ENCODE measurements at places on chromosomes 6 and 20.

GRCh38 chr6:73532293-73532692 is 11.5 kb upstream of the EEF1A1 start:
- DNase-seq, result no peak

- no peak for DNase-seq
These were observed 13.9 kb downstream of the TMEM151B start for GRCh38 chr6:44284121-44284520.

- DNase-seq, result peak; percentile 62
These were observed at the start of the genes PSMA7 and SS18L1 for GRCh38 chr20:62143081-62143956. TSS of gene PSMA7 (minus strand) at chr20:62143394. CDS start at chr20:62143303, 91 bp downstream. TSS of gene SS18L1 (plus strand) at chr20:62143769. CDS start at chr20:62143821, 52 bp downstream.

- peak; percentile 94 for DNase-seq
These were observed 158.8 kb downstream of the NKAIN2 start for GRCh38 chr6:123962508-123962907.

DNA sequence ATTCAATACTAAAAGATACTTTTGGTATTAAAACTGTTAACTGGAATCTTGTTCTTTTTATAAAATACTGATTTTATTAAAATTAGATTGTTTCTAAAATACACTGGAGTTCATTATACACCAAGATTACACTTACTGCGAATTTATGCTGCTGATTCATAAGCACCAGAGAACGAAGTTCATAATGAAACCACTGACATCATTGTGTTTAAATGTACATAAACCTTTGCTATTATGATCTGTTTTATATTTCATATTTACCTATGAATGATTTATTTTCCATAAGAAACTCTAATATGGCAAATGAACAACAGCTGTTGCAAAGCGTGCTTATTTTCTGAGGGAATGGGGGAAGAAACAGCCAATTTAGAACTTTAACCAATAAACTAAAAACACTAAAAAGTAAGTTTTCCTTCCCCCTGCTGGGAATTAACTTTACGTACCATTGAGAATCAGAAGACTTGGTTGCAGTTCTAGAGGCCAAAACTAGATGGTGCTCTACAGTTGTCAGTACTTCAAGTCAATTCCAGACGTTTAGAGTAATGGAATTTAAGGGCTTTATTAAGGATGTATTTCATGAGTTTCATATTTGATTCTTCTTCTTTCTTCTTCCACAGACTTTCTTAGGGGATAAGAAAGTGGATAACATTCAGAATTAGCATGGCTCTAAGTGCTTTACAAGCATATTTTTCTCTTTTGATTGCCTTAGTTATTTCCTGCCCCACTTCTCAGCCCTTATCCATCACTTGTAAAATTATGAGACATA is 30.8 kb upstream of the COL19A1 start:
- DNase-seq, result no peak

- DNase-seq, result no peak
These were observed 42.1 kb downstream of the BFSP1 start for GRCh38 chr20:17488916-17489600.

DNA sequence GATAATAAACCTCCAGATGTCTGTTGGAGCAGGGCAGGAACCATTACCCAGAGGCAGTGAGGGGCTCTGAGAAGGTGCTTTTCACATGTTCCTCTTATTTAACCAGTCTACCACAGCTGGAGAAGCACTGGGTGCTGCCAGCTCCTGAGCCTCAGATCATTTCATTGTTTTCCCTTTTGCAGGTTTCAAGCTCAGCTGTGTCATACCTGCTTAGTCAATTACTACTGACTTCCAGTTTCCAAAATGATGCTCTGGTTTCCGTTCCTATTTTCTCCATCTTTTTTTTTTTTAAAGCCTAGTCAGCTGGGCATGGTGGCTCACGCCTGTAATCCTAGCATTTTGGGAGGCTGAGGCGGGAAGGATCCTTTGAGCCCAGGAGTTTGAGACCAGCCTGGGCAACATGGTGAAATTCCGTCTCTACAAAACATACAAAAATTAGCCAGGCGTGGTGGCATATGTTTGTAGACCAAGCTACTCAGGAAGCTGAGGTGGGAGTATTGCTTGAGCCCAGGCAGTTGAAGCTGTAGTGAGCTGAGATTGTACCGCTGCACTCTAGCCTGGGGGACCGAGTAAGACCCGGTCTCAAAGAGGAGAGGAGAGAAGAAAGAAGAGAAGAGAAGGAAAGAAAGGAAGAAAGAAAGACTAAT is 6.7 kb downstream of the FLOT1 start:
- no peak for DNase-seq

DNA sequence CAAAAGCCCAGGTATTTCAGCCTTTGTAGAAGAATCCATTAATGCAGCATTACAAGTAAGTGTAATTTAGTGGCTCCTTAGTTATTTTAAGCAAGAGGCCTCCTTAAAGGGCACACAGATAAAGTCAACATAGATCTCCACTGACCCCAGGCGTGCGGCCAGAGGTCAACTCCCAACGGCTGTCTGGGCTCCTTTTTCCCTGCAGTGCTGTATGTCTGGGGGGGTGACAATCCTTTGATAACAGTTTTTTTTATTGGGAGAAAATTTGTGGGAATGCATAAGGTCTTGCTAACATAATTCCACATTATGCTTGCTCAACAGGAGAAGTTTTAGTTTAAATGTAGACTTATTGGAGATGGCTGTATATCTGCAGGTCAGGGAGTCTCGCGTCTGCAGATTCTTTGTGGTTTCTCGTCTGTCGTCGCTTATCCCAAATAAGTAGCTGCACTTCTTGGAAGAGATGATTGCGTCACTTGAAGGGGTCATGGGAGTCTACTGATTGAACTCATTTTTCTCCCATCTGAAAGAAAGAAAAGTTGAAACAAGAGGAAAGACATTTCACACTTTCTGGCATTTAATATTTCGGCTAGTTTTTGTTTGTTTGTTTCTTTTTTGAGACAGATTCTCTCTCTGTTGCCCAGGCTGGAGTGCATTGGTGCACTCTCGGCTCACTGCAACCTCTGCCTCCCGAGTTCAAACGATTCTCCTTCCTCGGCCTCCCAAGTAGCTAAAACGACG is 151.7 kb upstream of the AKAP12 start:
- DNase-seq, result no peak

GRCh38 chr20:46174469-46175126 is 56.5 kb downstream of the CD40 start:
- peak; percentile 5 for DNase-seq

GRCh38 chr20:41004531-41005360 is 23.9 kb upstream of the TOP1 start:
- peak; percentile 9 for DNase-seq

DNA sequence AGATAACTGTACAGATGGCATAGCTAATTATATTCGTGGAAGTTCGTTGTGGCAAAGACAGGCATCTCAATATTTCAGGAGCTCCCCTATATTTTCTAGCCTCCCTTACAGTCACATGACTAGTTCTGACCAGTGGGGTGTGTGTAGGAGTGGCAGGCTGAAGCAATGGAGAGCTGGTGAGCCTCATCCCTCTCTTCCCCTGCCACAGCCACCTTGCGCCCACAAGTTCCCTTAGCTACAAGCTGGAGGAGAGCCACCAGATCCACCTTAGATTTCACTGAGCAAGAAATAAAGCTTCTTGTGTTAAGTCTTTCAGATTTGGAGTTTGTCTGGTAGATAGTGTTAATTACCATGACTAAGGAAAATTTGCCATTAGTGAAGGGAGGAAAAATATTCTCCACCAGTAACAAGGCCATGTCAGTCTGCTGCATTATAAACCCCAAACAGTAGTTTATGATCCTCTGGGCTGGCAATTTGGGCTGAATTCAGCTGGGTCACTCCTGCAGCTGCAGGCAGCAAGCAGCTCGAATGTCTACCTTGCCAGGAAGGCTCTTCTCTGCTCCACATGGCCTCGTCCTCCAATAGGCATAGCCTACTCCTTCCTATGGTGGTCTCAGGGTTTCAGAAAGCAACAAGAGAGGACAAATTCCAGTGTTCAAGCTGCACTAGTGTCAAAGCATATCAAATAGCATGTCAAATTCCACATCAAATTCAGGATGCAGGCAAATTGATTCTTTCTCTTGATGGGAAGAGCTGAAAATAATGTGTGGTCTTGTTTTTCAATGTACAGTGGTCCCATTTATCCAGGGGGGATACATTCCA is 7.4 kb upstream of the RBCK1 start:
- DNase-seq, result peak; percentile 73

DNA sequence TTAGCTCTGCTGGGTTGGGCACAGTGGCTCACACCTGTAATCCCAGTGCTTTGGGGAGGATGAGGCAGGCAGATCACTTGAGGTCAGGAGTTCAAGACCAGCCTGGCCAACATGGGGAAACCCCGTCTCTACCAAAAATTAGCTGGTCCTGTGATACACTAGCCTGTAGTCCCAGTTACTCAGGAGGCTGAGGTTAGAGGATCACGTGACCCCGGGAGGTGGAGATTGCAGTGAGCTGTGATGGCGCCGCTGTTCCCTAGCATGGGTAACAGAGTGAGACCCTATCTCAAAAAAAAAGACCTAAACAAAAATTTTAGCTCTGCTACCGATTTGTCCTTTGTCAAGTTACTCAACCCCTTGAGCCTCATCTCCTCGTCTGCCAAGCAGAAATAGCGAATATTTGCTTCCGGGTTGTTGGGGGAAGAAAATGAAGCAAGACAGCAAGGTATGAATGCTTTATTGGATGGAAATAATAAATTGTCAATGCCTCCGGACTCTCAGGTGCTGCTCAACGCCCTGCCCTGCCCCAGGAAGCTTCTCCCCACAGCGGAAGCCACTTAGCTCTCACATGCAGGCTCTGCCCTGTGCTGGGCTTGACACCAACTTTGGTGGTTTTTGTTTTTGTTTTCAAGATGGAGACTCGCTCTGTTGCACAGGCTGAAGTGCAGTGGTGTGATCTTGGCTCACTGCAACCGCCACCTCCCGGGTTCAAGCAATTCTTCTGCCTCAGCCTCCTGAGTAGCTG is 24.9 kb upstream of the ITCH start:
- DNase-seq, result no peak

DNA sequence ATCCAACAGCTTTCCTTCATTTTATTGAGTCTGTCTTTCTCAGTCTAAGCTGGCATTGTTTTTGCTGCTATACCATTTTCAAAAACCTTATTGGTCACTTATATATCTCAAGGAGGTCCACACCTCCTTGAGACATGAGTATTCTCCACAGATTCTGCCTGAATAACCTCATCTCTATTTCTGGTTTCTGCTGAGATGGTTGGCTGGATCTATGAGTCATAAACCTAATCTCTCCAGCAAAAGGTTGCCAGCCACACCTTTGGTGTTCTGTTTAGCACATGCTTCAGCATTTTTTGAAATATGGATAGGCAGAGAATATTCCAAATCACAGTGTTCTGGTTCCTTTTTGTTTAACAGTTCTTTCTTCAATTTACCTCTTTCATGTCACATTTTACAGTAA is 40.8 kb upstream of the TMEM244 start:
- DNase-seq, result no peak

- no peak for DNase-seq
These were observed 35.2 kb downstream of the JPH2 start for GRCh38 chr20:44151621-44152416.

- no peak for DNase-seq
These were observed 22.2 kb upstream of the SNRPB2 start for GRCh38 chr20:16707674-16708073.

- DNase-seq, result no peak
These were observed 84.1 kb downstream of the RNF217 start for GRCh38 chr6:125046107-125046925.

DNA sequence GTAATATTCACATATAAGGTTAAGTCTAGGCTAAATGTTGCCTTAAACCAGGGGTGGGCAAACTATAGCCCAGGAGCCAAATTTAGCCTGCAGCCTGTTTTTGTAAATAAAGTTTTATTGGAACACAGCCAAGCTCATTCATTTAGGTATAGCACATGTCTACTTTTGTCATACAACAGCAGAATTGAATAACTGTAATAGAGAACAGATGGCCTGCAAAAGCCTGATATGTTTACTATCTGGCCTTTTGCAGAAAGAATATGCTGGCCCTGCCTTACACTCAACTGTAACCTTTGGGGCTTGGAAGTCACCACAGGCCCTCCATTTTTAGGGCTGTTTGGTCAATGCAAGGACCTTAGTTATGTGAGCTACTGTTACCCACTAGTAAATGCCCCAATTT is 17.7 kb upstream of the BCLAF1 start:
- DNase-seq, result no peak

- DNase-seq, result no peak
These were observed 85.0 kb downstream of the LIN28B start for GRCh38 chr6:105041880-105042279.

GRCh38 chr6:15736297-15736696 is 73.5 kb upstream of the DTNBP1 start:
- no peak for DNase-seq

DNA sequence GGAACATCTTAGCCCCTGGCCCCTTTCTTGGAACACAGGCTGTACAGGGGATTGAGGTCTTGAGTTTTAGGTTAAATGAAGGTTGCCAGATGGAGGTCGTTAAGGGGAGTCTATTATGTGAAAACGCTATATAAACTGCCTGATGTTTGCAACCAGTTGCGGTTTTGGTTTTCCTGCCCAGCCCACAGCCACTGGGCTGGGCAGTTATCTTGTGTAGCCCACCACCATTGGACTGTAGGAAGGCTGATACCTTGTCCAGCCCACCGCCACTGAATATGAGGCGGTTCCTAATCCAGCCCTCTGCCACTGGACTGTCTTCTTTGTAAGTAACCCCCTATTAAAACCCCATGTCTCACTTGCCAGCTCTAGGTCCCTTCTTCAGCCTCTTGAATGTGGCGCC is 42.3 kb upstream of the COL21A1 start:
- DNase-seq, result no peak

- no peak for DNase-seq
These were observed 27.9 kb upstream of the NT5E start for GRCh38 chr6:85421972-85422371.

- DNase-seq, result no peak
These were observed 73.1 kb downstream of the PLEKHG1 start for GRCh38 chr6:150672800-150673199.

DNA sequence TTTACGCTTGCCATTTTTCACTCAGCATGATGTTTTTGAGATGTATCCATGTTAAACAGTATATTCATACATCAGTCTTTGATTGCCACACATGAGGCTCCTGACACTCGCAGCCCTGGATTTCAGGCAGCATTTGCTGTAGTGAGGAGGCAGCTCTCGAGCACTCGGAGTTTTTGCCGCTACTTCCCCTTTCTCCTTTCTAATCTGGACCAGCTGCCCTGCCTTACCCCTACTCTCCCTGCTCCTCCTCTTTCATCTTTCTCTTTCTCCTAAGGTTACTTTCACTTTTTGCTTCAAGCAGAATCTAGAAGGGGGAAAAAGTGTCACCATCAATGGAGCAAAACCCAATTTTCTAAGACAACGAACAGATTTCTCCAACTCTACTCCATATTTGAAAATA is 5.9 kb upstream of the CST3 start:
- DNase-seq, result no peak

GRCh38 chr6:29749668-29750067 is 26.4 kb downstream of the HLA-F start:
- no peak for DNase-seq

DNA sequence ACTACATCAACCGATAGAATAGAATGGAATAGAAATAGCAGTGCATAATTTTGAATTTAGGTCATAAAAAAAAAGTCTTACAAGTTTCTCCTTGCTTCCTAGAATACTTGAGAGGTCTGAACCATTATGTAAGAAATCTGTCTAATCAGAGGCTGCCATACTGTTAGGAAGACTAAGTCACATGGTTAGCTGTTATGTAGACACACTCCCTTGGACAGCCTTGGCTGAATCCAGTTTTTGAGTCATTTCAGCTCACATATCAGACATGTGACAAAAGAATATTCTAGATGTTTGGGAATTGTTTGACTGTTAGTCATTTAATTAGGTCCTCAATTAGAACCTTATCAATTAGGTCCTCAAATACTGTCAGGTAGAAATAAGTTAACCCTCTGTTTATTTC is 1601.4 kb downstream of the GRIK2 start:
- no peak for DNase-seq

GRCh38 chr20:25064561-25065071 is 6.7 kb upstream of the ACSS1 start:
- DNase-seq, result no peak

GRCh38 chr6:154613137-154613676 is 102.7 kb upstream of the CNKSR3 start:
- no peak for DNase-seq
